ENCODE measurements at places on chromosomes 3 and 15.

GRCh38 chr15:39131609-39132008, 449.3 kb upstream of the THBS1 start:
- ATAC-seq = no peak

GRCh38 chr15:25879438-25879837, 16.3 kb upstream of the ATP10A start:
- no peak for ATAC-seq

- no peak for ATAC-seq
These were observed 98.5 kb downstream of the MEGF11 start for GRCh38 chr15:66155065-66155464.

- ATAC-seq = no peak
These were observed 664.7 kb downstream of the IGSF11 start for GRCh38 chr3:118369892-118370491.

DNA sequence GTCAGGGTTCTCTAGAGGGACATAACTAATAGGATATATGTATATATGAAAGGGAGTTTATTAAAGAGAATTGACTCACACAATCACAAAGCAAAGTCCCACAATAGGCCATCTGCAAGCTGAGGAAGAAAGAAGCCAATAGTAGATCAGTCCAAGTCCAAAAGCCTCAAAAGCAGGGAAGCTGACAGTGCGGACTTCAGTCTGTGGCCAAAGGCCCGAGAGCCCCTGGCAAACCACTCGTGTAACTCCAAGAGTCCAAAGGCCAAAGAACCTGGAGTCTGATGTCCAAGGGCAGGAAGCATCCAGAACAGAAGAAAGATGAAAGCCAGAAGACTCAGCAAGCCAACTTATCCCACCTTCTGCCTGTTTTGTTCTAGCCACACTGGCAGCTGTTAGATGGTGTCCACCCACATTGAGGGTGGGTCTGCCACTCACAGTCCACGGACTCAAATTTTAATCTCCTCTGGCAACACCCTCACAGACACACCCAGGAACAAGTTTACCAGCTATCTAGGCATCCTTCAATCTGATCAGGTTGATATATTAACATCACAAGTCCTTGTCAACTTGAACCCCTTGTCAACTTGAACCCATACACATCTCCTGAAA, 54.2 kb upstream of the ACAD9 start:
- no peak for ATAC-seq

- ATAC-seq = no peak
These were observed 26.2 kb upstream of the IL16 start for GRCh38 chr15:81170511-81170910.

GRCh38 chr3:127535901-127536829, 54.4 kb downstream of the TPRA1 start:
- ATAC-seq = no peak

DNA sequence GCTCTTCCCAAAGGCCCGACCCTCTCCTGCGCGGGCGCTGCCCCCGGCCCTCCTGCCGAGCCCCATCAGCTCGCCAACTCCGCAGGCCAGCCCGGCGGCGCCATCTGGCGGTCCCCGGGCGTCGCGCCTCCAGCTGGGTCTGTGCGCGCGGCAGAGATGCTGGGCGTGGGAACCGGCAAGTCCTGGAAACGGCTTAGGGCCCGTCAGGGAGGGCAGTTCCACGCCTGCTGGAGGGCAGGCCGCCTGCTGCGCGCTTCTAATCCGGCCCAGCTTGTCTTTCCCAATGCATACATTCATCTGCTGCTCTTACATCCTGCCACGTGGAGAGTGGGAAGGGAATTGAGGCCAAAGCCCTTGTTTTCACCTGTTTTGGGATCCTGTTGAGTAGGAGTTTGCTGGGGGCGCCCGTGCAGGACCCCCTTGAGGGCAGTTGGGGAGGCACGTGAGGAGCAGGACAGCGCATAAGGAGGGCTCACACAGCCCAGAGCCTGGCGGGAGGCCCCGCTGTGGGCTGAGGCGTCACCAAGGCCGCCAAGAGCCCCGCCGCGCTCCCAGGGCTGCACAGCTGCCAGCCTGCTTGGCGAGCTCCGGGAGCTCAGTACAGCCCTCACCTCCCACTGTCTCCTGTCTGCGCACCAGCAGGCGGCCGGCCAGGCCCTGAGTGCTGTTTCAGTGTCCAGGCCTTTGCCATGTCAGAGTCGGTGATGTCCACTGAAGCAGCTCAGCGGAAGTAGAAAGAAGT, 165.6 kb downstream of the NSMCE3 start:
- no peak for ATAC-seq

DNA sequence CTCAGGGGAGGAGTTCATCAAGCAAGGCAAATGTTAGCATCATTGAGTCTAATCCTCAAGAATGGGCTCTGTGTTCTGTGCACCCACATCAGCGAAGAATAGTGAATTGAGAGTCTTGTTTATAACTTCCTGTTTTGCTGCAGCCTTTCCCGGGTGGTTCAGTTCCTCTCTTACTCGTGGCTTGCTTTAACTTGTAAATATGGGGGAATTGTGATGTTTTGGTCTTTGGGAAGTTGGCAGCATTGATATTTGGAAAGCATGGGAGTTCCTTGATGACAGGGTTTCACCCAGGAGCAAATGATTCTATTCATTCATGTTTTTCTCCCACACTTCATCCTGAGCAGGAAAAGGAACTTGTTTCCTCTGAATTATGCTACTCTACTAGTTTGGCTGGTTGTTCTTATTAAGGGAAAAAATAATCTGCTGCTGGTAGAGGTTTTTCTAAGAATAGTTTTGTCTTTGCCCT, 40.4 kb downstream of the GPD1L start:
- ATAC-seq = no peak

DNA sequence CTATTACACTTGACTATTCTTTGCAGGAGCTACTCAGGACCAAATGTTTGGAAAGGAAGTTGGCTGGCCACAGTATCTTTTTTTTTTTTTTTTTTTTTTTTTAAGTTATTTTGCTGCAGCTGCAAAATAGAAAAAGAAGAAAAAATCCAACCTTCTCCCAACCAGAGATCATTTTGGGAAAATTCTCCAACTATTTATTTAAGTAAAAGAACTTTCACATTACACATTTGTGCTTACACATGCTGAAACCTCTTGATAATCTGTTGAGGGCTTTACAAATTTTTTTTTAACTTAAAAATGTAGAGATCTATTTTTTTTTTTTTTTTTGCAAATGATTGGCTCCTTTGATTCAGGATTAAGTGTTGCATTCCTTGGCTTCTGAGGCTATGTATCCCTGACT, 148.0 kb downstream of the POLR2M start:
- ATAC-seq = no peak

- no peak for ATAC-seq
These were observed 123.1 kb downstream of the ADAM10 start for GRCh38 chr15:58626378-58626777.

All from SK-N-SH treated with all-trans-retinoic acid at 6 μM for 48 hours (cell line).